Activated CD4-positive, CD25-positive, alpha-beta regulatory T cell treated with anti-CD3 and anti-CD28 coated beads, Interleukin-2, amount 50 U/mL, for 16 hours (primary cell): ENCODE measurements at places on chromosomes 6 and 20.
A peak's percentile ranks its signal among the peaks of the same experiment; 100 is the strongest.

- DNase-seq = no peak
Observed at GRCh38 chr20:33438481-33438880, 5.1 kb downstream of the SNTA1 start.

DNA sequence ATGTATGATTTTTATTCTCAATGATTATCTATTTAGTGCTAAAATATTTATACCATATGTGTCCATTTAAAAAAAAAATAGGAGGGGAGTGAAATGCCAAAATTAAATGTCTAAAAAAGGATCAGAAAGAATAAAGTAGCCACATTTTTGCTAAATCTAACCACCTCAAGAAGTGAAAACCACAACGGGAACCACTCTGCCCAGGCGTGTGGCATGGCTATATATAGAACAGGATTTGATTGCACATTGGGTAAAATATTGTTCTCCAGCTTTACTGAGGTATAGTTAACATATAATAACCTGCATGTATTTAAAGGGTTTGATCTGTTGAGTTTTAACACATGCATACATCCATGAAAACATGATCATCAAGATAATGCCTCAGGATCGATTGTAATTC is 19.0 kb upstream of the AFDN start:
- no peak for DNase-seq

DNA sequence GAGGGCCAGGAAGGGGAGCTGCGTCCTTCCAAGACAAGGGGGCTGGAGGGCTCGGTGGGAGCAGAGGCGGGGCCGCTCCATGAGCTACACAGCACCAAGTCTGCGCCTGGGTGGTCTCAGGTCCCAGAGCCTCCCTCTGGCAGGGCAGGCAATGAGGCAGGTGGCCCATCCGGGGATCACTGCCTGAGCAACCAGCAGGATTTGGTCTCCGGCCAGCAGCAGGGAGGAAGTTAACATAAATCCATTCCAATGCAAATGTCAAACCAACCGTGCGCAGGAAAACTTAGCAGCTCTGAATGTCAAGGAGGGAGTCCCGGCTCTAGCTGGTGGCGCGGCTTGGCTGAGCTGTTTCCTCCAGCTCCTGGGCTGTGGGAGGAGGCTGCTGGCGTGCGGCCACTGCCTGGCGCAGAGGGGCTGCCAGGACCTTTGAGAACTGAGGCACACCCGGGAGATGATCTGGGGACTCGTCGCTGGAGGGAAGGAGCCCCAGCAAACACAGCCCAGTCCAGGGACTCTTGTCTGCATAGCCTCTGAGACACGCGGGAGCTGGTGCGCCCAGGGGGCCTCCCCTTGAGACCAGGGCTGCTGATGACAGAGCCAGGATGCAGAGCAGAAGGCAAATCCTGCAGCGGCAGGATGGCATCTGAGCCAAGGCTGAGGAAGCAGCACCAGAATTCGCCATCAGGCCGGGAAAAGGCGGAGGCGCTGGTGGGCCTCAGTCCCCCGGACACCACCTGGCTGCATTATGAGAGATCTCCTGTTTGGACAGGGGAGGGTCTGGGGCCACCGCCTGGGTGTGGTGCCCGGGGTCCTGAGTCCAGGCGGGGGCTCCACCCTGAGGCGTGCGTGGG is 33.1 kb upstream of the CHRNA4 start:
- DNase-seq = no peak

GRCh38 chr20:12166053-12166717 is 248.5 kb downstream of the BTBD3 start:
- no peak for DNase-seq

GRCh38 chr20:50426866-50427718 is 83.1 kb upstream of the PTPN1 start:
- DNase-seq = no peak

DNA sequence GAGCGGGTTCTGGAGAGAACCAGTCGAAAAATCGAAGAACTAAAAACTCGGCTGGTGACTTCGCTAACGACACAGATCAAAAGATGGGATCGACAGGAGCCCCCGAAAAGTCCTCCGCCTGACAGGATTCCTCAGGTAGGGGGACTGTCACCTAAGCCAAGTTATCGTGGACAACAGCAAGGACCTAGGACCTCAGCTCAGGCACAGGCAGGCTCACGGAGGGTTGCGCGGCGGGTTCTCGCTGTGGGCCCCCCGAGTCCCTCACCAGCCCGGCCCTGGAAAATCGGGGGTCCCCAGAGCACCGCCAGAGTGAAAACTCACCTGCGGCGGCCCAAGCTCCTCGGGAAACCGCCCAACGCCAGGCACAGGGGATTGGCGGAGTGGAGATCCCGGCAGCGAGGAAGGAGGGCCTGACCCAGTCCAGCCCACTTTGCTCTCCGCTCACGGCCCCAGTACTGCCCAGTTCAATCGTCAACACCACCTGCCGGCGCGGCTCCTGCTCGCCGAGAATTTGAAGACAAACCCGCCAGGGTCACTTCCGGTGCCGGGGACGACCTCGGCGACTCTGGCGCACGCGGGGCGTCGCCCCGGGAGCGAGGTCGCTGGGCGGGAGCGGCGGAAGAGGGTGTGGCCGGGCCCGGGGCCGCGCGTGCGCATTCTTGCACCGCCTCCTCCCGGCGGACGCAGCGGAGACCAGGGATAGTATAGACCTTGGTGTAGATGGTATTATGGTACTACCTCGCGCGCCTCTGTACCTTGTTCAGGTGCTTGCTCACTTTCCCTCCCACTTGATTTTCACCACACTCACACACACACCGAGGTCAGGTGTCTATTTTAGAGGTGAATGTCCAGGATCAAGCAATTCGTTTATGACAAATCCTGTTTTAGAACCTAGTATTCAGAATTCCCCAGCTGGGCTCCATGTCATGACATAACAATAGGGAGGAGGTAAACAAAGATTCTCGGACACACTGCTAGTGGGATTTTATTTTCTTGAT is at the start of gene KATNA1:
Gene KATNA1 (minus strand): TSS at position 567 of the 998 bp plus-strand sequence. CDS start 10,167 bp downstream, outside the sequence.
- DNase-seq = peak; percentile 72

- DNase-seq = no peak
Observed at GRCh38 chr20:57071283-57071731, 195.1 kb downstream of the BMP7 start.

- no peak for DNase-seq
Observed at GRCh38 chr6:56772737-56773184, 130.1 kb upstream of the DST start.

GRCh38 chr20:61514396-61514795 is 262.3 kb downstream of the CDH4 start:
- no peak for DNase-seq

DNA sequence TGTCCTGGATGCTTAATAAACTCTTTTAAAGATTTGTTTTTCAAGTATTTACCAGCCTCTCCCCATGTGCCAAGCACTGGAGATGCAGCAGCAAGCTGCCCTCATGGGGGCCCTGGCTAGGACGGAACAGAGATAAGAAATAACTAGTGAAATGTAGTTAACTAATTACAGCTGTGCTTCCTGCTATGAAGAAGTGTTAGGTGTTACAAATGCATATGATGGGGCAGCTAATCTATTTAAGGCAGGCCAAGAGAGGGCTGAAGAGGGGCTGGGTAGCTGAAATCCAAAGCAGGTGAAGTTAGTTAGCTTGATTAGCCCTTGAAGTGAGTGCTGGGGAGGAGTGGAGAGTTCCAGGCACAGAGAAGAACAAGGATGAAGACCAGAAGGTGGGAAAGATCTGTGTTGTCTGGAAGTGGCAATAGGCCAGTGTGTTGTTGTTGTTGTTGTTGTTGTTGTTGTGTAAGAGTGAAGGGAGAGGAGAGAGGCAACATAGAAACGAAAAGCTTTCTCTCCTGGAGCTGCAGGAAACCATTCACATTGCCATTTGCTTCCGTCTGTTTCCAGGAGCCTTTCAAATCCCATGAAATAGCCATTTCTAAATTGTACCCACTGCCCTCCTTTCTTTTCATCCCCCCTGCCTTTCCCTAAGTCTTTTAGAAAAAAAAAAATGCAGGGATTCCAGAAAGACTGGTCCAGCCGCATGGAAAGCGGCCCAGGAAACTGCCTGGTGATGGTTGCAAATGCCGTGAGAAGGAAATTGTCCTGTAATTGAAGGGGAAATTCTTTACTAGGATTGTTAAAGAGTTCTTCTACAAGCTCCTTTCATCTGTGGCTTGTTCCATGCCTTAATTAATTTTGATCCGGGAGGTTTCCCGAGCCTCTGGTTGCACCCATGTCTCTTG is 119.6 kb downstream of the TFAP2C start:
- no peak for DNase-seq

DNA sequence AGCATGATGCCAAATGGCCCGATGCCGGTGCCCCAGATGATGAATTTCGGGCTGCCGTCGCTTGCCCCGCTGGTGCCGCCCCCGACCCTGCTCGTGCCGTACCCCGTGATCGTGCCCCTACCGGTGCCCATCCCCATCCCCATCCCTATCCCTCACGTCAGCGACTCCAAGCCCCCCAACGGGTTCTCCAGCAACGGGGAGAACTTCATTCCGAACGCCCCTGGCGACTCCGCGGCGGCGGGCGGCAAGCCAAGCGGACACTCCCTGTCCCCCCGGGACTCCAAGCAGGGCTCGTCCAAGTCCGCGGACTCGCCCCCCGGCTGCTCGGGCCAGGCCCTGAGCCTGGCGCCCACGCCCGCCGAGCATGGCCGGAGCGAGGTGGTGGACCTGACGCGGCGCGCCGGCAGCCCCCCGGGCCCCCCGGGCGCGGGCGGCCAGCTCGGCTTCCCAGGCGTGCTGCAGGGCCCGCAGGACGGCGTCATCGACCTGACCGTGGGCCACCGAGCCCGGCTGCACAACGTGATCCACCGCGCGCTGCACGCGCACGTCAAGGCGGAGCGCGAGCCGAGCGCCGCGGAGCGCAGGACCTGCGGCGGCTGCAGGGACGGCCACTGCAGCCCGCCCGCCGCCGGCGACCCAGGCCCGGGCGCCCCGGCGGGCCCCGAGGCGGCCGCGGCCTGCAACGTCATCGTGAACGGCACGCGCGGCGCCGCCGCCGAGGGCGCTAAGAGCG is 144.6 kb downstream of the SOBP start:
- DNase-seq = no peak

DNA sequence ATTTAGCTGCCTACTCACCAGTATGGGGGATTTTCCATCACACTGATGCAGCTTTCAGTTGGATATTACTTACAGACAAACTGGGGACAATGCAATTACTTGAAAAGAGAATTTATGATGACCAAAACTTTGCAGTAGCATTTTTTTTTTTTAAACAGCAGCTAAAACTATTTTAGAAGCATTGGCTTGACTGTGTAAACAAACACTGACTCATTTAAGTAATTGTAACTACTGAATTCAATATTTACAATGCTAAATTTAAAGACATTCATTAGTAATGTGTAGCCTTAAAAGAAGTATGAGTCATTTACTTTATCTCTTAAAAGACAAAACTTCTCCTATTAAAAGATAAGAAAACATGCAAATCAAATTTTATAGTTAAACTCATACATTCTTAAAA is 295.9 kb upstream of the FERMT1 start:
- no peak for DNase-seq

GRCh38 chr20:52978851-52979250 is 6.7 kb downstream of the TSHZ2 start:
- no peak for DNase-seq

DNA sequence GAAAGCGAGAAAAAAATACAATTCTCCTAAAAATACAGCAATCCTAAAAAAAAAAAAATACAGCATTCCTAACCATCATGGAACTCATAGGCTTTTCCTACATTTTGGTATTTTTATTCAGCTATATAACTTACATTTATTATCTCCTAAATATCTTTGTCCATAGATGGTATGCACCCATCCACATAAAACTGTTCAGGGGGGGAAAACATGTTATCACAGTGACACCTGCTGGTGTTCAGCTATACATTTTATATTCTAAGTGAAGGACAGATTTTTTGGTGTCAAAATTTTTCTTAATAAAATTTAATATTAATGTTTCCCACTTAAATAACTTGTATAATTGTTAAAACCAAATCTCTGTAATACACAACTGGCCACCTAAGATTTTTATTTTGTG is 58.0 kb downstream of the BLOC1S5 start:
- no peak for DNase-seq

GRCh38 chr6:53476964-53477363 is 67.9 kb downstream of the GCLC start:
- DNase-seq = no peak

DNA sequence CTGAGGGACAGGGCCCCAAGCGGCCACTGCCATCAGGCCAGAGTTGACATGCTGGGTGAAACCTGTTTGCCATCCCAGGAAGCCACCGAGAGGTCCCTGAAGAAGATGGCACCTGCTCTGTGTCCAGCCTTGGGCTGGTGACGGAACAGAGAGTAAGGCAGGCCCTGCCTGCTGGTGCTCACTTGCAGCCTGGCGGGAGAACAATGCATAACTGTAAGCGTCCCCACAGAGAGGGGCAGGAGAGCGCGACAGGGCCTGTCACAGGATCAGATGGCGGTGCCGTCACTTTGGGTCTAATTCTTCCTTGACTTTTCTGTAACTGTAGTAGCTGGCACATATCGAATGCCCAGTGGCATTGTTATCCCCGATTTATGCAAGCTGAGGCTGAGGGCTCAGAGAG is 29.0 kb upstream of the VSTM2L start:
- DNase-seq = no peak

DNA sequence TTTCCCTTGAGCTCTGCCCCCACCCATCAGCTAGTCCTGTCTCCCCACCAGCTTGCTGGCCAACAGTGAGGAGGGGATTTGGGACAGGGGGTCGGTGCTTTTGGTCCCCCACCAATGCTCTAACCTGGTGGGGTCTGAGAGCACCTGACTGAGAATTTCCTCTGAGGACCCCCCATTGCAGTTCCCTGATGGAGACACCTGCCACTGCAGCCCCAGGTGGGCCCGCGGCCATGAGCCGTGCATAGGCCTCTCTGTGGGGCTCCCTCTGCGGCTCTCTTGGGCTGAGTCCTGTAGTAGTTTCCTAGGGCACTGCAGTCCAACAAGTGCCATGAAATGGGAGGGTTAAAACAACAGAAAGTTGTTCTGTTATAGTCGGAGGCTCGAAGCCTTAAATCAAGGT is 172.2 kb upstream of the SNX9 start:
- no peak for DNase-seq

GRCh38 chr20:30511322-30512030 is 746.0 kb upstream of the DEFB115 start:
- no peak for DNase-seq

- no peak for DNase-seq
Observed at GRCh38 chr20:24502661-24503060, 33.2 kb downstream of the SYNDIG1 start.

GRCh38 chr6:16305246-16305725 is 66.9 kb downstream of the GMPR start:
- no peak for DNase-seq

GRCh38 chr20:11219192-11219591 is 545.4 kb upstream of the JAG1 start:
- DNase-seq = no peak

DNA sequence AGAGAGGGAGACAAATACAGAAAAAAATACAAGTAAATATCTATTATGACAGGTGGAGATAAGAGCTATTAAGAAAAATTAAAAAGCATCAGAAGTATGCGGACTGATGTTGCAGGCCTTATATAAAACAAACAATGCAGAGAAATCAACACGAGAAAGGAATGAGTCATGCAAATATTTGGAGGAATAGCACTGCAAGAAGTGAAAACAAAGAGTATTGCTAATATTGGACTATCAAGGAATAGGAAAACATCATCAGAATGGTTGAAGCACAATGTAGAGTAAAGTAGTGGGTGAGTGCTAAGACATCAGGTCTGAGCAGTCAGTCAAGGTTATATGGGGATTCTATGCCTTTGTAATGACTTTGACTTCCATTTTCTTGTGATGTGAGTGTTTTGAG is 657.5 kb upstream of the GJE1 start:
- DNase-seq = no peak
